ENCODE measurements at places on chromosomes 2 and 18.

DNA sequence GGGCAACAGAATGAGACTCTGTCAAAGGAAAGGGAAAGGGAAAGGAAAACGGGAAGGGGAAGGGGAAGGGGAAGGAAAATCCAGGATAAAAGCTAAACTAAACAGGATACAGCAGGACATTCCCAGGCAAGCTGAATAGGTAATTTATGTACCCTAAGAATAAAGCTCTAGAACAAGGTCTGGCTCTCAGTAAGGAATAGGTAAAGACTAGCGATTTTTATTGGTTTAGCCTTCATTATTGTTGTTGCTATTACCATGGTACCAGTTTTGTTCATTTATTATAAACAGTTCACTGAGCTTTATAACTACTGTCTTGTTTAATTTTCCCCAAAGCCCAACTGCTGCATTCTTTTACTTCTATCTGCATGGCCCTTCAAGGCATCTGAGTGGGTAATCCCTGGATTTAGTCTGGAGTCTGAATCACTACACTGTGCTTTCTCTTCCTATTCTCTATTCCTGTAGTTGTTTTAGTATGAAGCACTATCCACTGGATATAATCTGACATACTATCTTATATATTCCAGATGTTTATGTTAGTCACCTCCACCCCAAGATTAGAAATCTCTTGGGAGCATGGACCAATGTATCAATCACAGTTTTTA is 127.1 kb upstream of the TANK start:
- no peak for DNase-seq

GRCh38 chr2:103808814-103809213 is 1045.1 kb upstream of the POU3F3 start:
- DNase-seq: no peak

DNA sequence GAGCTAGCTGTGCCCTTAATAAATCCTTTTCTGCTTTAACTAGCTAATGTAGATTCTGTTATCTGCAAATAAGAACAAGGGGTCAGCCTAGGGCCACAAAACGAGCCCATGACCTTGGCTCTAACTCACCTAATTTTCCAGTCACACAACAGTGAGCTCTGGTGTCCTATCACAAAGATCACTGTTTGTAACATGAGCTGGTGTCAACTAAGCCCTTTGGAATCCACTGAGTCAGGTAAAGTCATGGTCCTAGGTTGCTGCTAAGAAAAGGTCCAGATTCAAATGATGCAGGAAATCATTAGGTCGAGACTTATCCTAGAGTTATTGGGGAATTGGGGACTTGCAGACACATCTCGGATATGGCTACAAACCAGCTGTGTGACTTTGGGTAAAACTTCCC is 49.9 kb downstream of the ST8SIA5 start:
- DNase-seq: no peak

GRCh38 chr2:73983322-73984202 is 1.1 kb upstream of the TET3 start:
- DNase-seq: peak; percentile 44

- DNase-seq: no peak
These were observed 739.3 kb upstream of the GCFC2 start for GRCh38 chr2:76450024-76450475.

DNA sequence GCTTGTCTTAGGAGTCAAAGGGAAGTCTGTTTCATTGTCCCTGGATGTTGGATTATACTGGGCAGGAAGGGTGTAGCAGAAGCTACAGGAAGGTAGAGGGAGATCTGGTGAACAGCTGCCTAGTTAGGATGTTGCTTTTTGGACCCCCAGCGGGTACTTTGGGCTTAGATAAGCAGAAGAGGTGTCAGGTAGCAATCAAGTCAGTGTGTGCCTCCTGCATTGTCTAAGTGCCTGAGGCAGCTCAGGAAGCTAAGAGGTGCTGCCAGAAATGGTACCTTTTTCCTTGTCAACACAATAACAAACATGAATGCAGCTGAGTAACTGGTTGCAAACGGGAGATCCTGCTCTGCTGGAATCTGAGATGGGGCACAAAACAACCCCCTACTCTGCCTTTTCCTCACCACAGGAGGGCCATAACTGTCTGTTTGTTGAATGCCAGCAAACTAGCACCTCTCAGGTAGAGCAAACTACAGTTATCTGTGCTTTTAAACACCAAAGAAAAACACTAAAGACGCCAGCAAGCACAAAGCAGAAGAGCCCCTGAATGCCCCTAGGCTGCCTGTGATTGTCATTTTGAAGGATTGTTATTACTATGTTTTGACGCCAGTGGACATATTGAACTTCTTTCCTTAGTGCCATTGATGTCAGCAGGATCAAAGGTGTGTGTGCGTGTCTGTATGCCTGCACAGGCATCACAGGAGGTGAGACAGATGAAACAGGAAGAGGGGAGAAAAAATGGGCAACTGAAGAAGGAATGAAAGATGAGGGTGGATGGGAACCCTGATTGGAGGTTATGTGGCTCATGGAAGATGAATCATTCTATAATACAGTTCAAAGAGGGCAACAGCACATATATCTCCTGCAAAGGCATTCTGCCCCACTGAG is 151.4 kb downstream of the ETAA1 start:
- DNase-seq: no peak

DNA sequence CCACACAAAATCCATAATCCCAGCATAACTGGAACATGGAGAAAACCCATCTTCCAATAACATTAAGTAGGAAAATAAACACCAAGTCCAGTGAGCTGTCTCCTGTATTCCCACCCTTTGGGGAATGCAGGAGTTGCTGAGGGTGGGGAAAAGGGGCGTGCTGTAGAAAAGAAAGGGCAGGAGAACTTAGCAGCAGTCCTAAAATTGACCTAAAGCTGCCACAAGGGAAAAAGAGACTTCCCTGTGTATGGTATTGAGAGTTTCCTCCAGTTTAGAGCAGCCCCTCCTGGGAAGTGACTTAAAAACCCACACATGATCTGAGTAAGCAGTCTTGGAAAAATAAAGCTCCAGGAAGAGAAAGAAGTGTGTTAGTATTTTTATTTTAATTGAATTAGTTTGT is 428.8 kb downstream of the THSD7B start:
- DNase-seq: no peak

DNA sequence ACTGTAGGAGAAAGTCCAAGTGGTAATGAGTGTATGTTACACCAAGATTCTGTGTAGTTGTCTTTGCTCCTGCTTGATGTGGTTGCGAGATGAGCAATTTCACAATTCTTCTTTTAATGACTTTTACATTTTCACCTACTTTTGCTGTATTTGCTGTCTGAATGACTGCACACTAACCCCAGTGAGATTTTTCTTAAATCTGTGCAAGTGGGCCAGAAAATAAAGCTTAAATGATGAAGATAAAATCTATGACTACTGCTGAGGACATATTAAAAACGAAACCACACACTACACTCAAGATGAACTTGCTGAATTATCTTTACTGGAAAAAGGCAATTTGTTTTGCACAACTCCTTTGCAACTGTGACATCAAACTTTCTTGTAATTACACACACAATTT is 4.1 kb downstream of the LDAH start:
- DNase-seq: no peak

GRCh38 chr2:118670838-118671237 is 176.6 kb downstream of the EN1 start:
- no peak for DNase-seq

DNA sequence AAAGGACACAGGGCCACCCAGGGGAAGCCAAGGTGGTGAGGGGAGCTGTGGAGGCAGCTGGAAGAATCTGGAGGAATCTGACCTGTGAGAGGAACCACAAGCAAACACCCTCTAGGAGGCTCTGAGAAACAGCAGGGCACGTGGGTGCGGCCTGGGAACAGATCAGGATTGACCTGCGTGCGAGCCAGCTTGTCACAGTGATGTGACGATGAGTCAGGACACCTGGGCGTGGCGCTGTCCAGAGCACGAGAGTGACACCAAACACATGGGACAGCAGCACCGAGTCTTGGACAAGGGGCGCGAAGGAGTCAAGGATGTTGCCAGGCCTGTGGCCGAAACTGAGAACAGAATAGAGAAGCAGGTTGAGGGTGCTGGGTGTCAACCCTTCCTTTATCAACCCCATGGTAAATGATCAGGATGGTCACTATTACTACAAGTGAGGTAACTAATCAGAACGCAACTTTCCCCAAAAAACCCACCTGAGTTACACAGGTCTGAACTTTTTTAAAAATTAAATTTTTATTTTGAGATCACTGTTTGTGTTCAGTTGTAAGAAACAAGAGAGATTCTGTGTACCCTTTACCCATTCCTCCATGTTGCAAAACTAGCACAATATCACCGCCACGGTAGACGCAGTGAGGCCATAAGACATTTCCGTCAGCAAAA is 637 bp upstream of the SFT2D3 start:
- DNase-seq: no peak

GRCh38 chr18:78999939-79000338 is 20.3 kb downstream of the SALL3 start:
- DNase-seq: no peak

GRCh38 chr2:191244350-191244749 is 854 bp upstream of the MYO1B start:
- DNase-seq: no peak

DNA sequence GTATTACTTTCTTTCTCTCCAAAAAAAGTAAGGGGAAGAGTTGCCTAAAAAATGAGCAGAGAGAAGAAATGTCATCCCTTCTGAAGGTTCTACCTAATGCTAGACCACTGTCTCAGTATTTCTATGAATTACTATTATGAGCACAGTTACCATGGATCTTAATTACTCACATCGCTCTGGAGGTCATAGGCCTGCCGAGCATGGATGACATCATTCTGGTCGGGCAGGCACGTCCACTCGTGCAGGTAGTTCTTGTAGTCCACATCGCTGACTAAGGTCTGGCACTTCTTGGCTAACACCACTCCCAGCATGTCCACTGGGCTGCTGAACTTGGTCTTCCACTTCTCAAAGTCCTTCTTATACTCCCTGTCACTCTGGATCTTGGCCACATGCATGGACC is 106.9 kb downstream of the NEB start:
- no peak for DNase-seq
